ENCODE measurements at places on chromosomes 11 and 22.

DNA sequence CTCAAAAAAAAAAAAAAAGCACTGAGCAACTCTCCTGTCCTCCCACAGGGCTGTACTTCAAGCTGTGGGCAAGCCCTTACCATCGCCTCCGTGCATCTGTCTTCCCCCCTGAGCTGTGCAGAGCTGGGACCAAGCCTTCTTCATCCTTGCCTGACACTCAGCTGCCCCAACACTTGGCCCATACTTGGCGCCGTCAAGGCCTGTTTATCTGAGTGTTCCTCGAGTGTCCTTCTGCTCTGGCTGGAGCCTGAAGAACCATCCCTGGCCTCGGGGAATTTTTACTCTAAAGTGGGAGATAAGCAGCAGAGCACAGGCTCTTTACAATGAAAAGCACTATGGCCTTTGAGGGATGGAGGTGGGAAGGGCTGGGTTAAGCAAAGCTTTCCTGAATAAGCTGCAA is 1.6 kb upstream of the TIRAP start:
- no peak for DNase-seq

GRCh38 chr11:96748639-96749370 is 359.0 kb downstream of the JRKL start:
- no peak for DNase-seq

DNA sequence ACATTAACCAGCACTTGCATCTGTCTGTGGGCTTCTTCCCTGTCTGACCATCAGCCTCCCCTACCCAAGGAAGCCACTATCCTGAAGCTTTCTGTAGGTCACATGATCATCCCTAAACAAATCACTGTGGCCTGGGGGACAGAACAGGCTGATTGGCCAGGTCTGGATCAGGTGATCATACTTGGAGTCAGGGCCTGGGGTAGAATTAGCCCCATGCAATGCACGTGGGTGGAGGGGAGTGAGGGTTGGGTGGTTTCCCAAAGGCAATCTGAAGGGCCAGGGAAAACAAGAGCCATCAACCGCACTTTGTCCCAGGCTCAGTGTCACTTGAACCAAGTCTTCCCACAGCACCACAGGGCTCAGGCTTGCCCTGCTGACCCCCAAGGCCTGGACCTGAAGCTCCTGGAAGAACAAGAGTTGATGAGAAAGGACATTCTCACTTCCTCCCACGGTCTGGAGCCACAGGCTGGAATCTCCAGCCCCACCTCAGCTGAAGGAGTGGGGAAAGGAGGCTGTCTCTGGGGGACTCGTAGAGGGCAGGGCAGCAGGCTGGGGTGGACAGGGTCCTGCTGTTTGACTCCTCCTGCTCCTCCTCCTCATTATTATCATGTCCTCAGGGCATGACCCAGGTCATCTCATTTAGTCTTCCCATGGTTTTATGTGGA is 31.5 kb upstream of the TSPAN18 start:
- DNase-seq: no peak

DNA sequence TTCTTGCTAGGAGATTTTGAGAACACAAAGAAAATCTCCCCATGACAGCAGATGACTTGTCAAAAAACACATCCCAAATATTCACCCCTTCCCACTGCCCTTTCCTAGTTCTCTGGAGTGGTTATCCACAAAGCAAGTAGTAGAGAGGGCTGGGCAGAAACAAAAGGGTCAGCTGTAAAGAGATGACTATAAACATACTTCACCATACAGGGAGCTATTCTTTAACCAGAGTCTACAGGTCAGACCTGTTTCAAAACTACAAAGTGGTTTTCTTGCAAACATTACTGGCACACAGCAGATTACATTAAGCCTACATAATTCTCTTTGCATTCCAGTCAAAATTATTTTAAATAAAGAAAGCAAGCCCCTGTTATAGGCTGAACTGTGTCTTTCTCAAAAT is 47.7 kb upstream of the NFRKB start:
- DNase-seq: no peak

DNA sequence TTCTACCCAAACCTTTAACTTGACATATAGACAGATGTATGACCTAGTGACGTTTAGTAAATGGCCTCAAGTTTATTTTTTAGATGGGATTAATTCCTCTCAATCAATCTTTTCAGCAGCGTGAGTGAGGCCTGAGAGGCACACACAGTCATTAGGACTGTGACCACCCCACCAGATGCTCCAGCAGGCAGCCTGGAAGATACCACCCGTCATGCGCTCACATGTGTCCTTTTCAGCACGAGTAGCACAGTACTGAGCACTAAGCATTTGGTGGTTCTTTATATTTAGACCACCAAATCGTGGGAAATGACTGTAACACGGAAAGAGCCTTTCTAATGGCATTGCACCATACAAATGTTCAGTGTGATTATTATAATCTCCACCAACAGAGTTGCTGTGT is 354.6 kb upstream of the DDI1 start:
- no peak for DNase-seq

DNA sequence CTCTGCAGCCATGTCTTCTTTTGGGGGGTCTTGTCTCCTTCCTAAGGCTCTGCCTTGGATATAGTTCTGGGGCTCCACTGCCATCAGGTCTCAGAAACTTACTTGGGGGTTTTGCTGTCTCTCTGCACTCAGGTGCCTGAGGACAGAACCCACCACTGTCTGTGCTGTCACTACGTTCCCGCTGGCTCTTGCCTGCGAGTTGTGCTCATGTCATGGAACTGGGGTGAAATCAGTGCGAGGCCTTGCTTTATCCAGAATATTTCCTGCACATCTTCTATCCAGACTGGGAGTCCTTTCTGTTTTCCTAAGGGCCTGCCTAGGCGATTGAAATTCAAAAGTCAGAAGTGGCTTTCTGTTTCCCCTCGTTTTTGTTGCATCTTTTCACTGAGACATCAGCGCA is 6.6 kb upstream of the USP2 start:
- DNase-seq: no peak

DNA sequence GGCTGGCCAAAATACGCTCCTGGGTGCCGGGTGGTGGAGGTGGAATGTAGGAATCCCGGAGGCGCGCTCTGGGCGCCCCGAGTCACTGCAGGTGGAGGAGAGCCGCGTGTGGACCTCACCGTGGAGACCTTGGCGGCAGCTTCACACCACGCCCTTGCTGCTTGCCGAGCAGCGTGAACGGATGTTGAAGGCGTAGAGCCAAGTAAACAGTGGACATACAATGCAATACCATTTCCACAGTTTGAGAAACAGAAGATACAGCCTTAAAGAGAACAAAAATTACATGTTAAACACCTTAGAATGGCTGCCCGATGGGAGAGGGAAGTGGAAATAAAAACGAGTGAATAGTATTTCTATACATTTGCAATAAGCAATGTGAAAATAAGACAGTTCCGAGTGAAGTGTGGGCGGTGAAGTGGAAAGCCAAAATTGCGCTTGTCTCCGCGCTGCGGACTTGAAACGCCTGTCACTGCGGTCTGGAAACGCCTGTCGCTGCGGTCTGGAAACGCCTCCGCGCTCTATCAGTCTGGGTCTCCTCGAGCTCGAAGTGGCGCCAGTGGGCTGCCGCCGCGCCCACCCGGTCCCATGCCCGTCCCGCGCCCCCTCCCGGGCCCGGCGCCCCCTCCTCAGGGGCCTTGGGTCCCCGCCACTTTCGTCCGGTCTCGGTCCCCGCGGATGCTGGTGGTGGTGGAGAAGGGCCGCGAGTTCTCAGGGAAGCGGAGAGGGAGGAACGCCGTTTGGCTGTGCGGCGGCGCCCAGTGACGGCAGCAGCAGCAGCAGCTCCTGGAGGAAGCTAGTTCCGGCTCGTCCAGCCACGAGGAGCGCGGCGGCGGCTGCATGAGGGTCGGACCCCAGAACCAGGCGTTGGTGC is 1.6 kb downstream of the NCR3LG1 start:
- no peak for DNase-seq

Measured in pulmonary artery endothelial cell (primary cell).